ENCODE measurements at places on chromosomes 6 and 20.

DNA sequence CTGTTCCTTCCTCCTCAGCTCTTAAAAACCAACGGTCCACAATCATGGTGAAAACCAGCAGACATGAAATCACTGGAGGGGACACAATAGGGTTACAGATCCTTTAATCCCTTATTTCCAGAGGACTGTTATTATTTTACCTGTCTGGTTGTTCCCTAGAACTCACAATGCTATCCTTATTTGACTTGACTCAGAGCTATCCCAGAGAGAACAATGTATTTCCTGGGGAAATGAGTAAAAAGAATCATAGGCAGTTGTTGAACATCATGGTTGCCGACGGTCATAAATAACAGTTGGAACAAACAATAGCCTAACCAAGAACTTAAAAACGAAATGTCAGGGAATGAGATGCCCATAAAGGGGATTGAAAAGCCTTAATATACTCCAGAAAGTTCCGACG, 9.3 kb downstream of the OR2H1 start:
- no peak for DNase-seq

GRCh38 chr20:60313191-60313590, 355.0 kb downstream of the CDH26 start:
- DNase-seq = no peak

DNA sequence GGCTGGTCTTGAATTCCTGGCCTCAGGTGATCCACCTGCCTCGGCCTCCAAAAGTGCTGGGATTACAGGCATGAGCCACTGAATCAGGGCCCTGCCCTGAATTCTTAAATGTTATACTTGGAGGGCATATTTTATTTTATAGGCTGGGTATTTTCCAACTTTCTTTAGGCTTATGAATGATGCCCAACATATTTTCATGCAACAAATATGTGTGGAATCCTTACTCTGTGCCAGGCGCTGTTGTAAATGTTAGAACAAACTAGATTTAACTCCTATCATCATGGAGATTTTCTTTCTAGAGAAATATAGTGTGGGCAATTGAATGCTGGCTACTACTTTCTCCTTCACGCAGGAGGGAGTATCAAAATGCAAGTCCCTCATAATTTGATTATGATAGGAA, 71.2 kb downstream of the SAMD5 start:
- DNase-seq = no peak

DNA sequence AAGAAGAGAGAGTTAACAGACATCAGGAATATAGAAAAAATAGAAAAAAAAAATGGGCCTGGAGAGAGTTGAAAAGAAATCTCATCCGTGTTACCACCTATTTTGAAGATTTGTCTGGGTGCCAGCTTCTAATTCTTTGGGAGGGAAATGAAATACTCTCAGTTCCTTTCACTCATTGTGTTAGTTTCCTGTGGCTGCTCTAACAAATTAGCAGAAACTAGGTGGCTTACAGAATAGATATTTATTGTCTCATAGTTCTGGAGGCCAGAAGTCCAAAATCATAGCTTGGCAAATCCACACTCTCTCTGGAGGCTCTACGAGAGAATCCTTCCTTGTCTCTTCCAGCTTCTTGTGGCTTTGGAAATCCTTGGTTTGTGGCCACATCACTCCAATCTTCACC, 225.1 kb upstream of the BTBD3 start:
- no peak for DNase-seq

- DNase-seq = no peak
Measured at GRCh38 chr20:35318502-35319157, 26.4 kb upstream of the FAM83C start.

- no peak for DNase-seq
Measured at GRCh38 chr20:60254901-60255411, 296.7 kb downstream of the CDH26 start.

DNA sequence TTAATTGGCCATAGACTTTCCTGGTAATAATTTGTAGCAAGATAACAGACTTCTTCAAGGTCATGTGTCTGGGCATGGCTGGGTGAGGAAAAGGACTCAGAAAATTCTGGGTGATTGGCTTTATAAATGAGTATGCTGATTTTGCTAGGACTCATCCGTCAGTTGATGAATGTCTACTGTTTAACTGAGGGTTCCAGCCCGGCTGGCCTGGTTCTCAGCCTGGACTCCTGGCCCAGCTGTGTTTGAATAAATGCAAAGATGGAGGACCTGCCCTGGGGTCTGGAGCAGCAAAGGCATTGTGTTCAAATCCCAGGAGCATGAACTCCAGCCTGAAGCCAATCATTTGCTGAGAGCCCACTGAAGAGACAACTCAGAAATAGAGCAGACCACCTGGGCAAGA, 323.2 kb downstream of the LRFN2 start:
- no peak for DNase-seq

DNA sequence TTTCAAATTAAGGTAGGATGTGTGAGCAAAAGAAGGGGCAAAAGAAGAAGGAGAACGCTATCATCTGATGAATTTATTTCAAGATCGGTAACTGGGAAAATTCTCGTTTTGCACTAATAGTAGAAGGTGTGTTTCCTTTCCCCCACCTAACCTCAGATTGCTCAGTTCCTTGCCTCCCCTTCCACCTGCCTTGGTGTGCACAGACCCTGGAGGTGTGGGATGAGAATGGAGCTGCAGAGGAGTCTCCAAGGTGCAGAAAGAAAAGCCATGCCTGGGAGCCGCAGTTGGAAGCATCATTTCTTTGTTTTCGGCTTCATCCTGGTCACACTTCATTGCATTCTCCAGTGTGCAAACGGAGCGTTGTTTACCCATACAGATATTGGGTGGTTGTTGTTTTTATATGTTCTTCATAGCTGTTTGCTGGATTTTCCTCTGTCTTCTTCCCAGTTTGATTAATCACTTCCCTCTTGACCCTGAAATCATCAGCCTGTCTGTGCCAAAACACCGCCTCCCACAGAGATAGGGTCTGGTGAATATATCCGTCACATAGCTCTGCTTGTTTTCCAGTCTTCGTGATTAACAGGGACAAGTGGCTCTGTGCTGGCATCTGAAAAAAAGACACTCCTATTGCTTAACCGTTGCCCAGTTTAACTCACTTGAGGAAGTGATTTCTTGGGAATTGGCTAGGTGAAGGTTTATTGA, 40.2 kb upstream of the NEDD9 start:
- no peak for DNase-seq

DNA sequence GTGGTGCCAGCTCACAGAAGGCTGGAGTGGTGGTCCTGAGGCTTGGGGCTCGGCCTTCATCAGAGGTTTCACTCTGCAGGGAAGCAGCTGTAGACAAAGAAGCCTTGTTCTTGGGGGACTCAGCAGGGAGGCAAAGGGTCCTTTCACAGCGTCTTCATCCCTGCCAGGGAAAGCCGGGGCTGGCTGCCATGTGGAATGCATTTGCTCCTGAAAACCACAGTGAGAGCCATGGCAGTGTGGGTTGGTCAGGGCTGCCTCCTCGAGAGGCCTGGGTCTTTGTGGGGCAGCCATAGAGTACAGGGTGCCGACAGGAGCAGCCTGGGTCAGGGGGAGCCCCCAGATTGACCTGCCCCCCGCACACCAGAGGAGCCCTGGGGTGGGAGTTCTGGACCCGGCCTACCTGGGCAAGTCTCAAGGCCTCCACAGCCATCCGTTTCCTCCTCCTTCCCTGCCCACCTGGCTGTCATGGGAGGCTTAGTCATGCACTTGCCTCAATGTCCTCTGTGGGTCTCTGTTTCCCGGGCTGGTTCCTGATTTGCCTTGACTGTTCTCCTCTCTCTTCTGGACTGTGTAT, 144.0 kb downstream of the CDC5L start:
- no peak for DNase-seq

DNA sequence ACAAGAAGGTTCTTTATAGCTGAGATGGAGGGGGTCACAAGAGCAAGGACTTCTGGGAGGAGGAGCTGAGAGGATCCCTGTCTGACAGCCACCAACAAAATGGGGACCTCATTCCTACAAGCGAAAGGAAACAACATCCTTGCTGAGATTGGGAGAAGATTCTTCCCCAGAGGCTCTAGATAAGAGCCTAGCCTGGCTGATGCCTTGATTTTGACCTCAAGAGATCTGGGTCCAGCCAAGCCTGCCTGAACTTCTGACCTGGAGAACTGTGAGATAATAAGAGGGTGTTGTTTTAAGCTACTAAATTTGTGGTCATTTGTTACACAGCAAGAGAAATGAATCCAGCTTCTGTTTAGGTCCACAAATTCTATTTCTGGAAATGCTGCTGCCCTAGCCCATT, 75.4 kb upstream of the SLC4A11 start:
- no peak for DNase-seq

DNA sequence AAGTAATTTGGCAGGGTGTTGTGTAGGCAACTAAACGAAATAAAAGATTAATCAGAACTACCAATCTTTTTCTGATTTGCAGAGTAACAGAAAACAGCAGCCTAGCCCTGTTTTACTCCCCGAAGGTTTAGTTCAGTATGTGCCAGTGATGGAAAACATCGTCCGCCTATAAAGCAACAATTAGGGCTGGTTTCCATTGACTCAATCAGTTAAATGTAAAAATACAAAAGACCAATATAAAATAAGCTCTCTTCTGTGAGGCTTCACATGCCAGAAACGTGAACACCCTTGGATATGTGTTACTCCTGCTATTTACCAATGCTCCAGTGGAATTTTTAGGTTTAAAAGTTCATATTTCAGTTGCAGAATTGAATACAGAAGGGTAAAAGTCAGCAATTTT, 210.5 kb upstream of the RSPO3 start:
- no peak for DNase-seq

- no peak for DNase-seq
Measured at GRCh38 chr6:46279874-46280273, 109.1 kb upstream of the ENPP5 start.

DNA sequence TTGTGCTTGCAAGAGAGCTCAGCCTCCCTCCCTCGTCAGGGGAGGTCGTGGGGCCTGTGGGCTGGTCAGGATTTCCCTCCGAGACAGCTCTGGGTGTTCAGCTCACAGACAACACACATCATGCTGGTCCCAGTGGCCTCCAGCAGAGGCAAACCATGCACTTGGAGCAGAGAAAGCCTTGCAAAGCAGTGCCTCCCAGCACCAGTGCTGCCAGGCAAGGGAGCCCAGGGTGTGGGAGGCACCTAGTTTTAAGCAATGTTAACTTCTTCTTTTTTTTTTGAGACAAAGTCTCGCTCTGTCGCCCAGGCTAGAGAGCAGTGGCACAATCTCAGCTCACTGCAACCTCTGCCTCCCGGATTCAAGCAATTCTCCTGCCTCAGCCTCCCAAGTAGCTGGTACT, 34.0 kb upstream of the INSM1 start:
- no peak for DNase-seq

DNA sequence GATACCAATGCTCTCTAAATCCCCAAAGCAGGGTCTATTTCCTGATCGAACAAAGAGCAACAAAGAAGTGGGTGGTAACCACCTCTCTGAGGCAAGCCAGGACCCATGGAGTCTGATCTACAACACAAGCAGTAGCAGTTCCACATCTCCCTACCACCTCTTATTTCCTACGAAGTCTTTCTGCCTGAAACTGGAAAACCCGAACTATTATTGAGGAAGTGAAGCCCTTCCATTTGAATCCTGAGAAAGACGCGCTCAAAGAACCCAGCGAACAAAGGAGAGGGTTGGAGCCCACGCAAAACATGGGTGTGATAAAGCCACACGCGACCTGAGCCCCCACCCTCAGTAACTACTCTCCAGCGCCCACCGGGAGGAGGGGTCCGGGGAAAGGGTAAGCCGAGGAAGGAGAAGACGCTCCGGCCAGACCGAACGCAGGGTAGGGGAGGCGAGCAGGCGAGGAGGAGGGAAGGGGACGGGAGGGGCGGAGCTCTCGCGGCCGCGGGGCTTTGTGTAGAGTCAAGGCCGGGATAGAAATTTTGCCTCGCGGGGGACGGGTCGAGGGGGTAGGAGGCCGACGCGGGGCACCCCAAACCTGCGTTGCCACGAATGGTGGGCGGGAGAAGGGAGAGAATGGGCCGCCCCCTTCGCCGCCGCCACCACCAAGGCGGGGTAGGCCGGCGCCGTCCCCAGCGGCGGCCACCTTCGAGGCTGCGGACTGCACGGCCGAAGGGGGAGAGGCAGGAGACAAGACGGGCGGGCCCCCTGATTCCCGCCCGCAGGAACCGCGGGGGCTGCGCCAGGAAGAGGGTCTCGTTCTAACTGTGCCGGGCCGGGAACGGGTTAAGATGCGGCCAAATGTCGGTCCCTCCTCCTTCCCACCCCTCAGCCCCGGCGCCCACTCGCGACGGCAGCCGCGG, 802 bp downstream of the HDAC2 start:
- DNase-seq = no peak

DNA sequence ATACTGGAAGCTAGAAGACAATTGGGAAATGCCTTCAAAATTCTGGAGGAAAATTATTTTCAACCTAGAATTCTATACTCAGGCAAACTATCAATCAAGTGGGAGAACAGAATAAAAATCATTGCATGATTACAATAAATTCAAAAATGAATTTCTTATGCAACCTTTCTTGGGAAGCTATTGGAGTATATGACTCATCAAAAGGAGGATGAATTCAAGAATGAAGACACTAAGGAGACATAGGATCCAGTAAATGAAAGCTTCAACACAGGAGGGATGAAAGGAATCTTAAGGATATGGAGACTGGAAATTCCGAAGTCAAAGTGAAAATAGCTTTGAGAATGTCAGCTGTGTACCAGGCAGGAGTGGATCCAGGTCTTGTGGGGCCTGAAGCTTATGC, 12.6 kb upstream of the UBR2 start:
- DNase-seq = no peak

DNA sequence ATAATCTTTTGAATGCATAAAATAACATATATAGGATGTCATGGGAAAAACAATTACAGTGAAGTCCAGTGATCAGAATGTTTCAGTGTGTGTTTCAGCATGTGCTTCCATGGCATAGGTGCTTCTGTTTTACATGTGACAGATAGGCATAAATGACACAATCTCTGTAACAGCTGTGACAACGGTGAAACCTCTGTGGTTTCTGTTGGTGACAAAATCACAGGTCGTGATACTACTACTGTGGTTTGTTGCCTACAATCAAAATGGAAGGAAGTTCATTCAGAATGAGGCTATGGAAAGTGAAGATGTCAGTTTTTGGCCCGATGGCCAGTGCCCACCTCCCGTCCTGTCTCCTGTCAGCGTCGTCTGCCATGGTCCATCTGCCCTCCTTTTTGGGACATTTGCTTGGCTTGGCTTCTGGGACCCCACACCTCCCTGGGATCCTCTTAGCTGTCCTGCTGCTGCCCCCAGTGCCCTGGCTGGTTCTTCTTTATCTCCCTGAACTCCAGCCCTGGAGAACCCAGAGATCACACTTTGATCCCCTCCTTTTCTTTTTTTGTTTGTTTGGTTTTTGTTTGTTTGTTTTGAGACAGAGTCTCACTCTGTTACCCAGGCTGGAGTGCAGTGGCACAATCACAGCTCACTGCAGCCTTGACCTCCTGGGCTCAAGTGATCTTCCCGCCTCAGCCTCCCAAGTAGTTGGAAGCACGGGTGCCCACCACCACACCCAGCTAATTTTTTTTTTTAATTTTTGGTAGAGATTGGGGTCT, 79.3 kb upstream of the NAA20 start:
- no peak for DNase-seq

DNA sequence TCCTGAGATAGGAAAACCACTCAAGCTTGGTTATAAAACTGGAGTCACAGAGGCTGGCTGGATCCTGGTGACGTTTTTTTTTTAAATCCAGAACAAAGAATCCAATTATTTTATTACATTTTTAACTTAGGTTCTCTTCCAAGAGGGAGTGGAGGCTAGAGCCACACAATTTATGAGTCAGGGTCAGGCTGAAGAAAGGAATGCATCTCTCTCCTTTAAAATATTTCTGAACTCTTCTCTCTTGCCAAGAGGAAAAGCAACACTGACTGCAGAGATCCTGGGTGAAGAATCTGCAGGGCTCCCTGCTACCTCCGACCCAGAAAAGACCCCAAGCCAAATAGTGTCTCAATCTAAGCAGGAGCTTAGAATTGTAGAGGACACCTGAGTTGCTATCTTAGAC, 88.5 kb upstream of the SSTR4 start:
- DNase-seq = no peak

Measured in stimulated activated CD4-positive, alpha-beta T cell treated with anti-CD3 and anti-CD28 coated beads, Interleukin-1b, Interleukin-23, amount 100 ng/mL, for 1 hour (primary cell).